ENCODE measurements at places on chromosomes 2 and 18. TPM values are rescaled to one million over a fixed set of nuclear protein-coding genes. Genes with fewer than 3 reads are reported as not detected.

ERMN gene
- total RNA-seq: under 0.01 TPM

ASTL gene
- not detected for total RNA-seq

GYPC gene
- total RNA-seq: 83.0 TPM

LGALSL gene
- total RNA-seq: 11.1 TPM

MTX2 gene
- total RNA-seq: 22.3 TPM

PSTPIP2 gene
- 2.7 TPM for total RNA-seq

PTPRN gene
- total RNA-seq: 0.25 TPM
